Bronchial epithelial cell (primary cell): ENCODE measurements at places on chromosomes 7 and 10. TPM values are rescaled to one million over a fixed set of nuclear protein-coding genes. Genes with fewer than 3 reads are reported as not detected.

DNA sequence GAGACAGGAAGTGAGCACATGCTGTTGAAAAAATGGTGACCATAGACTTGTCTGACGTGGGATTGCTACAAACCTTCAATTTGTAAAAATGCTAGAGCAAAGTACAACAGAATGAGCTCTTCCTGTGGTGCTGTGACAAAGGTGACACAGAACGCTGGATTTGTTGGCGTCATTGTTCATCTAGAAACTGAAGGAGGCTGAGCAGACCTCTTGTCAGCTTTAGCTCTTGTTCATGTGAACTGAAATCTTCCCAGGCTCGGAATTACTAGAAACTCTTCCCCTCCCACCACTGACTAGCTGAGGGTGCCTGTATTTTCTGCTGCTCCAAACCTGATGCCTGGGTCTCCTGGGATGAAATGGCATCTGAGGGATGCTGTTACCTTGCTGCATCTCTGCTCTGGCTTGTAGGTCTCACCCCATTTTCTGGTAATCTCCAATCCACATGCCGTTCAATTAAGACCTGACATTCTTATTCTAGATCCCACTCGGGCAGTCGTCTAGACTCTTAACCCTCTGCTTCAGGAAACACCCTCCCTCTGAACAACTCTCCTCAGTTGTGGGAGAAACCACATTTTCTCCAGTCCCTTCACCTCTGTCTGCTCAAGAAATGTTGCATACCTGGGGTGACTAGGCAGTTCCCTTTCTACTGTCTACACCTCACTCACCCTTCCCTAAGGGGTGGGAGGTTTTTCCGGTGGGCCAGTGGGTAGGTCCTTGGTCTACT is 349.3 kb downstream of the CXCL12 start:
- no peak for DNase-seq

DNA sequence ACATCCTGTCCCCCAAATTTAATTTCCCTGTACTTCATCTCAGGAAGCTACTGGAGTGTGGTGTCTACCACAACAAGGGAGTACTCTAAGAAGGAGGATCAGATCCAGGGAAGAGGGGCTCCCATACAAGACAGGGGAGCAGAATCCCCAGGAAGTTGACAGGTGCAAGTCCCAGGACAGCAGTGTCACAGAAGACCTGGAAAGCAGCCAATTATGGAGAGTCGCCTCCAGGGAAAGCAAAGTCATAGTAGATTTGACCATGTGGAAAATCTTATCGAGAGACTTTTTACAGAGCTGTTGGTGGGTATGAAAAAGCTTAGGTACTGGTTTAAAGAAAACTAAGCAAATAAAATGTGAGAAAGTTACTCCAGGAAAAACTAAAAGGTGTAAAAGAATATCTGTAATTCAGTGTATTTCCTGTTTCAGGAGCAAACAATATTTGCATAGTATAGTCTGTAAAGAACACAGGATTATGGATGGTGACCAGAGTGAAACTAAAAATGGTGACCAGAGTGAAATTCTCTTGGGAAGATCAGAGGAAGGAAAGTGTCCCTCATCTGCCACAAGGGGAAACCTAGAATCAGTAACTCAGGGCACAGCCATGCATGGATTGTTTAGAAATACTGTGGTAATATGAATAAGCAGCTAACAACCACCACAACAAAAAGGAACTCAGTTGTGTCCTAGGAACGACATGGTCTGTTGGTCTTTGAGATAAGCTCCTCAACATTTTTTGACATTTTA is 44.5 kb downstream of the LANCL2 start:
- no peak for DNase-seq

GRCh38 chr7:128361411-128362379 is at the start of gene PRRT4:
TSS of gene PRRT4 (minus strand) at chr7:128361690.
- no peak for DNase-seq

Gene SFTPA1
- total RNA-seq = not detected in 2 replicates

Gene TMEM178B
- total RNA-seq = under 0.01 TPM in 2 replicates
